ENCODE measurements at places on chromosomes 7 and 10. TPM values are rescaled to one million over a fixed set of nuclear protein-coding genes. Genes with fewer than 3 reads are reported as not detected.

GRCh38 chr7:118245267-118246040, 20.9 kb downstream of the ANKRD7 start:
- no peak for DNase-seq

Gene PNLIPRP3
- not detected for polyA plus RNA-seq

Gene ZNF316
- 4.8 TPM for polyA plus RNA-seq

DNA sequence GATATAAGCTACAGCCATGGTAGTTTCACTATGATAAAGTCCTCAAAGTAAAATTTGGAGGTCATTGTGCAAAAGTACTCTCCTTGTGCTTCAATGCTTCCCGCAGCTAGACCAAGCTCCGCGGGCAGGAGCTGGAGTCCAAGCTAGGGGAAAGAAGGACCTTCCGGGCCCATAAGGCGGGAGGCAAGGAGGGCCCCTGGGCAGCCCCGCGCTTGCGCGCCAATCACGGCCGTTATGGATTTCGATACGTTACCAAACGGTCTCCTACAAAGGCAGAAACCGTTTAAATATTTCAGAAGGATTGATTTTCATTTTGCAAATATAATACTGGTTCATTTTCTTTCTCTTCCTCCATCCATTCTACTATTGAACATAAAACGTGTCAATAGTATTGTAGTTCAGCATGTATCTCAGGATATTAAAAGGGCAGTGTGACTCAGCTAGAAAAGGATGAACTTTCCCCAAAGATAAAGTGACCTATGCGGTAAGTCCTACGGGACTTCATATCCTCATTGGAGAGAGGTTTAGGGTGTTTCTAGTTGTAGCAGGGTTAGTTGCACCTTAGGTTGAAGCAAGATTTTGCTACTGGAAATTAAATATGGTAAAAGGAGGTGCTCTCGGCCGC, 128.0 kb downstream of the KIF20B start:
- DNase-seq: no peak

DNA sequence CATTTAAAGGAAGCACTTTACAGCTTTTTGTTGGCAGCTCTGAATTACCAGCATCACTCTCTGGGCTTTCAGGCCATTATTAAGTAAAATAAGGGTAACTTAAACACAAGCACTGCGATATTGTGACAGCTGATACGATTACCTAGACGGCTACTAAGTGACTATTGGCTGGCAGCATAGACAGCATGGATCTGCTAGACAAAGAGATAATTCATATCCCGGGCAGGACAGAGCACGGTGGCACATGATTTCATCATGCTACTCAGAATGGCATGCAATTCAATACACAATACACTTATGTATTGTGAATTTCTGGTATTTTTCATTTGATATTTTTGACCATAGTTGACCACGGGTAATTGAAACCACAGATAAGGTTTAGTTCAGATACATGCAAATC, 522.0 kb upstream of the LRRN3 start:
- DNase-seq: no peak

Gene LEP
- polyA plus RNA-seq: not detected

- no peak for DNase-seq
Measured at GRCh38 chr10:95755511-95756004, 405 bp upstream of the ENTPD1 start.

- DNase-seq: no peak
Measured at GRCh38 chr10:89873055-89873454, 171.7 kb downstream of the KIF20B start.

- no peak for DNase-seq
Measured at GRCh38 chr10:25934621-25935139, 651 bp downstream of the MYO3A start.

Gene IL2RA
- not detected for polyA plus RNA-seq

Gene ACSM6
- not detected for polyA plus RNA-seq

- no peak for DNase-seq
Measured at GRCh38 chr7:158705234-158705850, 738 bp upstream of the NCAPG2 start.

DNA sequence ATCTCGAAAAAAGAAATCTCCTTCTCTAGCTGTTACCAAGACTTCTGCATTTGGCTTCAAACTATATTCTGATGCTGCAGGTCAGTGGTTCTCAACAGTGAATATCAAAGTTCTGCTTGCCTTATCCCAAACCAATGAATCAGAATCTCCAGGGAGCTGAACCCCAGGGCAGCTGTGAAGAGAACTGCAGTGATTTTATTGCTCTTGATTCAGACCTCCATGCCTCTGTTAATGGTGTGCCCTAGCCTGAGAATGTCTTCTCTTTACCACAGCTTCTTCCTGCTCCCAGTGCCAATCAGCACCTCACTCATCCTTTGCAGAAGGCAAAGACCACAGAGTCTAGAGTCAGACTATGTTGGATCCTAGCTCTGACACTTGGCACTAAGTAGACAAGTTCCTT, 46.2 kb upstream of the MRLN start:
- DNase-seq: no peak

Gene TEX36
- not detected for polyA plus RNA-seq

Gene ADIRF
- polyA plus RNA-seq: 3.9 TPM

- no peak for DNase-seq
Measured at GRCh38 chr10:75838486-75838885, 407.1 kb downstream of the LRMDA start.
